ENCODE measurements at places on chromosomes 4 and X.

- no peak overlapping the region for H3K27ac ChIP-seq
- no peak for DNase-seq
- no peaks in the 10 kb centered on the region for H3K36me3 ChIP-seq
- H3K4me3 ChIP-seq, result no peak overlapping the region
Observed at GRCh38 chr4:99467887-99468286, 32.7 kb upstream of the ADH7 start.

GRCh38 chrX:43870011-43870410, 12.2 kb downstream of the MAOB start:
- H3K4me3 ChIP-seq, result no peak overlapping the region
- peaks cover 14% of the 10 kb centered on the region for H3K27me3 ChIP-seq
- H3K4me1 ChIP-seq, result no peaks in the 10 kb centered on the region

DNA sequence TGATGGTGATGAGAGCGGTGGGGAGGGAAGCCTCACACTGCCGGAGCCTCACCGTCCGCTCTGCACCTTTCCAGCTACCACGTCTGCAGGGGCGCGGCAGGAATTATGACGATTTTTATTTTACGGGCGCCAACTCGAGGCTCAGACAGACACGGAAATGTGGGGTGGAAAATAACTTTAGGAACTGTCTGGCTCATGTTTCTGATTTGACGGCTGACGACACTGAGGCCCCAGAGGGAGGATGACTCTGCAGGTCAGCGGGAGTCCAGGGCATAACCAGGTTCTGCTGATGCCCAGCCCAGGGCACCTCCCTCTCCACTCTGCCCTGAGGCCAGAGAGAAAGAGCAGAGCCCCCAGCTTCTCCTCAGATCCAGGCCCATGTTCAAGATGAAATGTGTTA, 43.9 kb downstream of the C4orf50 start:
- no peak for DNase-seq
- H3K36me3 ChIP-seq, result no peaks in the 10 kb centered on the region
- H3K4me3 ChIP-seq, result no peak overlapping the region
- no peaks in the 10 kb centered on the region for H3K4me1 ChIP-seq
- H3K27me3 ChIP-seq, result peaks cover 1% of the 10 kb centered on the region
- no peak overlapping the region for H3K27ac ChIP-seq

GRCh38 chrX:136761421-136761820, 19.3 kb downstream of the ARHGEF6 start:
- no peak overlapping the region for H3K27ac ChIP-seq
- H3K27me3 ChIP-seq, result peaks cover 2% of the 10 kb centered on the region
- no peak for DNase-seq
- peaks cover 26% of the 10 kb centered on the region for H3K4me1 ChIP-seq
- no peak overlapping the region for H3K4me3 ChIP-seq
- H3K36me3 ChIP-seq, result no peaks in the 10 kb centered on the region

DNA sequence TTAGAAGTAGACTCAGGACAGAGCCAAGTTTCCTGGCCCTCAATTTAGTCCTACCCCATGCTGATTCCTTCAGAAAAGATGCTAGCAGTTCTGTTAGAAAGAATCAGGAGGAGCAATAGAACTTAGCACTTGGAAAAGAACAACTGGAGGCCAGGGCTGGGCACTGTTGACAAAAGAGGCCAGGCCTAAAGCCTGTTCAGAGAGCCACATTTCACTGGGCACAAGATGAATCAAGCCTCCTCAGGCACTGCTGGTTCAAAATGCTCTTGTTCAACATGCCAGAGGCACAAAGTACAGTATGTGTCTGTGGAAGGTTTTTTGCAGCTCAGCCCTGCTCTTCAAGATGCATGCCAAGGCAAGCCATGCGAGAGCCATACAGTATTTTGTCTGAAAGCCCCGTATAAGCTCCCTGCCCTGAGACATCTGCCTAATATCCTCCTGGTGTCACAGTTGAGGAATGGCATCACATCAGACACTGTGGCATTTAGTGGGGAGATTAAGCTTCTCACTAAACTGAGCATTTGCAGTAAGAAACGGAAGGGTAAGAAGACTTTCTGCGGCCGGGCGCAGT, 53.7 kb downstream of the RASL11B start:
- peaks cover 2% of the 10 kb centered on the region for H3K27me3 ChIP-seq
- peaks cover 3% of the 10 kb centered on the region for H3K4me1 ChIP-seq
- H3K4me3 ChIP-seq, result no peak overlapping the region
- peaks cover 4% of the 10 kb centered on the region for H3K36me3 ChIP-seq
- H3K27ac ChIP-seq, result no peak overlapping the region

DNA sequence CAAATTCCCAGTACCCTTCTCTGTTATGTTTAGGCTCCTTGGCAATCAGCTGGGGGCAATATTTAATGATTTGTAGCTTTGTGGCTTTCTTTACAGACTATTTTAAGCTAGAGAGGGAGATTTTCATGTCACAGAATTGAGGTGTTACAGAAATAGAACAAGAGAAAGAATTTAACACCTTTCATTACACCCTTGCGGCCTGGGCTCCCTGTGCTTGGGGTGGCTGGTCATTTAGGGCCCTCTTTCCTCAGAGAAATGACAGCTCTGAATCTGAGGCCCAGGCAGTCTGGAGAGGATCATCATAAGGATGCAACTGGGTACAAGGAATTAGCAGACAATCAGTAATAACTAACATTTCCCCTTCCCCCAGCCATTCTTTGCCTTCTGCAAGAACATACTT, 104.5 kb upstream of the INTU start:
- no peaks in the 10 kb centered on the region for H3K4me1 ChIP-seq
- H3K36me3 ChIP-seq, result no peaks in the 10 kb centered on the region
- no peak for DNase-seq
- H3K4me3 ChIP-seq, result no peak overlapping the region

- no peaks in the 10 kb centered on the region for H3K36me3 ChIP-seq
- H3K27me3 ChIP-seq, result no peaks in the 10 kb centered on the region
- H3K4me3 ChIP-seq, result no peak overlapping the region
- H3K4me1 ChIP-seq, result no peaks in the 10 kb centered on the region
Observed at GRCh38 chr4:5237086-5237660, 185.9 kb downstream of the STK32B start.

GRCh38 chrX:97547877-97548578, 664.3 kb downstream of the RPA4 start:
- no peak for DNase-seq
- no peak overlapping the region for H3K27ac ChIP-seq
- no peaks in the 10 kb centered on the region for H3K4me1 ChIP-seq
- no peaks in the 10 kb centered on the region for H3K36me3 ChIP-seq
- no peak overlapping the region for H3K4me3 ChIP-seq

DNA sequence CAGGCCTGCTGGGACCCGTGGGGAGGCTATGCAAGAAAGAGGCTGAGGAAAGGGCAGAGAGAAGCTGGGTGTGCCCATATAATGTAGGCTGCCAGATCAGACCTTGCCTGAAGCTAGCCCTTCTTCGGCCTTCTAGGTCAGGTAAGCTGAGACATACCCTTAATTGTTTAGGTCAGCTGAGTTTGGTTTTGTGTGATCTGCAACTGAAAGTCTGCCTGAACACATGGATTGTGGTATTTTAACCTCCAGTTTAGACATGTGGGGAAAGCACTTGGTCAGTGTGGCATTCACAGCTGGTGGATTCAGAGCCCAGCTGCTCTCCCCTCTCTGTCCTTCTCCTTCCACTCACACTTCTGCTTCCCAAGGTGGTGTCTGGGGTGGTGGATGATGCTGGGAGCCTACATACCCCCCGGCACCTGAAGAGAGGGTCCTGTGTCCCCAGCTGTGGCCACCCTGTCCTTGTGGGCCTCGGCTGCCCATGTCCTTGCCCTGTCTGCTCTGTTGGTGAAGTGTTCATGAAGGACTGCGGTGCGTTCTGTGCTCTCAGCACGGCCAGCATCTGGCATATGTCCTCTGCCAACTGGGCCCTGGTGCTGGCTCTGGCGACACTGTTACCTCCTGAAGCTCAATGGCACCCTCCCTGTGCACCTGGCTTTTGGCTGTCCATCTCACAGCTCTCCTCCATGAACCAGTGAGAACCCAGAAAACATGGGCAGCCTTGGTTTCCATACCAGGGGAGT, 82.1 kb downstream of the NAT8L start:
- no peaks in the 10 kb centered on the region for H3K27me3 ChIP-seq
- H3K4me3 ChIP-seq, result no peak overlapping the region
- H3K4me1 ChIP-seq, result no peaks in the 10 kb centered on the region
- no peak overlapping the region for H3K27ac ChIP-seq

- no peak overlapping the region for H3K4me3 ChIP-seq
- DNase-seq, result no peak
- H3K36me3 ChIP-seq, result no peaks in the 10 kb centered on the region
- H3K27me3 ChIP-seq, result no peaks in the 10 kb centered on the region
Observed at GRCh38 chr4:153722036-153722435, 37.8 kb downstream of the RNF175 start.

- H3K27ac ChIP-seq, result no peak overlapping the region
- no peak overlapping the region for H3K4me3 ChIP-seq
- H3K27me3 ChIP-seq, result no peaks in the 10 kb centered on the region
- no peaks in the 10 kb centered on the region for H3K36me3 ChIP-seq
- DNase-seq, result no peak
- H3K4me1 ChIP-seq, result no peaks in the 10 kb centered on the region
Observed at GRCh38 chrX:96833333-96833732, 50.4 kb upstream of the RPA4 start.

DNA sequence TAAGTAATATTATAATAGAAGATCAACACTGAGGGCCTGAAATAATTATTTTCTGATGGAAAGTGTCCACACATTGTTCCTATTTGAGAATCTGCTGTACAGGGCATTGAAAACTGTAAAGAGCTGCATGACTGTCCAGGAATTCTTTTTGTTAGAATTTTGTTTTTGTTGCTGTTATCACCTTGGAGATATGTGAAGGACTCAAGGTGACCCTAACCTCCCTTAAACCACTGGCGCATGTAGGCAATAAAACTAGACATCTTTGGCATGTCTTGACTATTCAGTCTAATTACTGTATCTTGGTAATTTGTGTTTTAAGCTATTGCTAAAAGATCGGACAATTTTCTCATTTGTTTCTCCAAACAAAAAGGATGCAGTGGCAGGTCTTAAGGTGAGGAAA, 55.5 kb upstream of the SMIM10 start:
- peaks cover 9% of the 10 kb centered on the region for H3K27me3 ChIP-seq
- no peaks in the 10 kb centered on the region for H3K4me1 ChIP-seq
- H3K36me3 ChIP-seq, result no peaks in the 10 kb centered on the region
- DNase-seq, result no peak
- H3K27ac ChIP-seq, result no peak overlapping the region

- peaks cover 10% of the 10 kb centered on the region for H3K27me3 ChIP-seq
- H3K4me1 ChIP-seq, result peaks cover 10% of the 10 kb centered on the region
- H3K27ac ChIP-seq, result no peak overlapping the region
Observed at GRCh38 chrX:1167466-1167865, 45.0 kb downstream of the CRLF2 start.

DNA sequence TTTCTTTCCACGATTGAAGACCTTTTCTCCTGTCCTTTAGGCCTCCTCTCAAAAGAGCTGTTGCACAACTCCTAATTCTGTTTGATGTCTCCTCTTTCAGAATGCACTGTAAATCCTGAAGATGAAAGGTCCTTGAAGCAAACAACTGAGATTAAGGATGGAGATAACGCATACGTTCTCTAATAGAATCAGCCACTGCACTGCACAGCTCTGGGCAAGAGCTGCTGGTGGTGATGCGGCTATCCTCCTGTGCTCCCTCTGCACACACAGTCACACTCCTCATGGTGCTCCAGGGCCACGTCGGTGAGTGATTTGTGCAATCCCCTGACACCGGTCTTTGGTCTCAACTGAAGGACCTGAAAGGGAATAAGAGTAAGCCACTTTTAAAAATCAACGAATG, 208.7 kb downstream of the PDGFC start:
- no peaks in the 10 kb centered on the region for H3K27me3 ChIP-seq
- no peak overlapping the region for H3K27ac ChIP-seq
- no peaks in the 10 kb centered on the region for H3K4me1 ChIP-seq
- no peak overlapping the region for H3K4me3 ChIP-seq

All from immature natural killer cell (primary cell).